HT1080 (cell line): ENCODE measurements at places on chromosomes 7 and 10.

GRCh38 chr7:29593459-29593858 lies 29.8 kb downstream of the PRR15 start:
- DNase-seq, result no peak

DNA sequence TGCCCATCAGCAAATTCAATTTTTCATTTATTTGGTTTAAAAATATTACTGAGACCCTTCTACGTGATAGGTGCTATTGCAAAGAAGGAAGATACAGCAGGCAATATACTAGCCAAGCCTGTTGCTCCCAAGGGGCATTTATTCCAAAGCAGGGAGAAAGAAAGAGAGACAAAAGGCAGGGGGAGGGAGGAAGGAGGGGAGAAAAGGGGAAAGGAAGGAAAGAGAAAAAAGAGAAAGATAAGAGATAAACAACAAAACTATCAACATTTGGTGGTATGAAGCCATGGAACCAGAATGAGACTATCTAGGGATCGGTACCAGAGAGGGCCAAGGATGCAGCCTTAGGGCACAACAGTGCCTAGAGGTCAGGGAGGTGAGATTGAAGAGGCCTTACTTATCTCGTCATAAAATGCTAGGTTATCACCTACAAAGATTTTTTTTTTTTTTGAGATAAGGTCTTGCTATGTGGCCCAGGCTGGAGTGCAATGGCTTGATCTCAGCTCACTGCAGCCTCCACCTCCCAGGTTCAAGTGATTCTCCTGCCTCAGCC lies 55.3 kb upstream of the CAPZA2 start:
- DNase-seq, result no peak

GRCh38 chr7:155787171-155787851 lies 25.0 kb downstream of the SHH start:
- no peak for DNase-seq

DNA sequence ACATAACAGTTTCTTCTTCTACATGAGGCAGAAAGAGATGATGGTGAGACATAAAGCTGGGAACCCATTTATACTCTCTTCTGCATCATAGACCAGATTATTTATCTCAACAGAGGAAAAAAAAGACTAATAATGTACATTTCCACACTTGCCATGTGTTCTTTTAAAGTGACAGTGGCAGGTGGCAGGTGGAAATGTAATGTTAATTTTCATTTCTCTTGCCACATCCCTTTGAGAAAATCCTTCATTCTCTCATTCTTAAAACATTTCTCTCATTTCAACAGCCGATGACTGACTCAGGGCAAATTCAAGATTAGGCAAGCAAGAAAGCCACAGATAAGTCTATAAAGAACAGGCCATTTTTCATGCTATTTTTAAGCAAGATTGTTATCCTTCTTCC lies 635.6 kb upstream of the SORCS1 start:
- DNase-seq, result no peak

GRCh38 chr10:117312430-117312829 lies 62.8 kb downstream of the PDZD8 start:
- no peak for DNase-seq
